Esophagus mucosa (tissue), 1 donor: ENCODE measurements at places on chromosomes 5 and 9.

GRCh38 chr5:31531543-31531887 is 378 bp downstream of the DROSHA start:
- ATAC-seq: peak; percentile 49

- ATAC-seq: no peak
Observed at GRCh38 chr9:69171517-69171916, 2.6 kb upstream of the TJP2 start.

- ATAC-seq: no peak
Observed at GRCh38 chr5:87410931-87411330, 1.8 kb downstream of the CCNH start.

- no peak for ATAC-seq
Observed at GRCh38 chr5:9314558-9314957, 231.3 kb downstream of the SEMA5A start.

GRCh38 chr5:138650196-138650595 is 75.0 kb upstream of the HSPA9 start:
- ATAC-seq: no peak

- ATAC-seq: no peak
Observed at GRCh38 chr5:104699438-104699837, 1136.8 kb upstream of the NUDT12 start.

DNA sequence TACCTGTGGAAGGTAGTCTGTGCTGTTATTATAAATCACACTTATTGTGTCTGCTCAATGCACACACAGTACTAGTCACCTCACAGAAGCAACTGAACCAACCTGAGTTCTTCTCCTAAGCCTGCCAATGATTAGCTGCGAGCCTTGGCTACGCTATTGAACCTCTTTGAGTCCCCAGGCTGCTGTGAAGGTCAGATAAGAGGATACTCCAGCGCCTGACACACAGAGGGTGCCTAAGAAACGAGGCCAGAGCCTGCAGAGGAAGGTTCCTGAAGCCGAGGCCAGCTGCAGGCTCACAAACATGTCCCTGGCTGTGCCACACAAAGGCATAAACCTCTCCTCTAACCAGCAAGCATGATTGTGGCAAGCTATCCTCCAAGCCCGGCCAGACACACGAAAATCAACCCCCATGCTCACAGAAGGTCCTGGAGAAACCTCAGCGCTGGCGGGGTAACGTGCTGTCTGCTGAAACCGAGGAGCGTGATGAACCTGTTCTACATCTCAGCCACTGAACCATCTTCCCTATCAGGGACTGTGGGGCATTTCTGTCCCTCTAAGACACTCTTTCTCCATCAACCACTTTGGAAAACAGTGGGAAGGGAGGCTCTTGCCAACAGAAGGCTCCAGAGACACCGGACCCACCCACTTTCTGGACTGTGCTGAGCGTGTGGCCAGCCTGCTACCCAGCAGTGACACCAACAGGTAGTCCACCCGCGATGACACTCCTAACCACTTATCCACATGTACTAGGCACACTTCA is 53.2 kb upstream of the SLC25A51 start:
- ATAC-seq: peak; percentile 63

DNA sequence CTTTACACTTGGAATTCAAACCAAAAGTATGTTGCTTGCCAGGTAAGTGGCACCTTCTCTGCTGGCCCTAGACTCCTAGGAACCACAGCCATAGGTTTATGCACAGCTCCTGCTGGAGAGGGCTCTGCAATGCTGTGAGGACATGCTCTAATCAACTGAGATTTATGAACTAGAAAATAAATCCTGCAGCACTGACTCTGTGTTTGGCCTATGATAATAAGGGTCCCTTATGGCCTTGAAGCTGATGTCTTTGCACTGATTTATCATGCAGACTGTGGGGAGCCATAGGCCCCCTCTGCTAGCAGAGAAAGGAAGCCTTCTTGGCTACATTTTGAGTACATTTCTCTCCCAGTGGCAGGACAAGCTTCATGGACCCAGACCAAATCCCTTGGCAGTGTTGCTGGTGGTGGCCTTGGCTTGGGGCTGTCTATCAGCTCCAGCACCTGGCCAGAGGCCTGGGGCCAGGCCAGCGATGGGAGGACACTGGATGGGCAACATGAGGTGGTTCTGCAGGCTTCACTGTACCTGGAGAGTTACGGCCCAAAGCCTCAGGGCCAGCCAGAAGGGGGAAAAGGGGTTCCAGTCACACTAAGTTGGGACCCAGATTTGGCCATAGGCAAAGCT is 178.0 kb downstream of the SEMA6A start:
- no peak for ATAC-seq

GRCh38 chr5:80654054-80654390 is 430 bp upstream of the MSH3 start:
- ATAC-seq: no peak

GRCh38 chr9:76567086-76567485 is 108.1 kb downstream of the GCNT1 start:
- ATAC-seq: no peak

GRCh38 chr9:91900055-91900796 is 49.8 kb downstream of the ROR2 start:
- no peak for ATAC-seq

DNA sequence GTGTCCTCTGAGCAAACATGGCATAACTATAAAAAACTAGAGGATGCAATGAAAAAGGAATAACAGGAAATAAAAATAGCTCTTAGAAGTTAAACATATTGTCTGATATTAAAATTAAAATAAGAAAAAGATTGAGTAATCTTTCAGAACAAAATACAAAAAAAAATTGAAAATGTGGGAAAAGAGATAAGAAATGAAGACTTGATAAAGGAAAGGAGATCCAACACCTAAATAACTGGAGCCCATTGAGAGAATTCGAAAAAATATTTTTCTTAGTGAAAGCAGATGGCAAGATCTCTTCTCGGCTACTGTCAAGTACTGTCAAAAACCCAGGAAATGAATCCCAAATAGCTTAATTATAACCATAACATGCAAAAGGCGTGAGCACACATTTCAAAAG is 24.9 kb downstream of the LIFR start:
- no peak for ATAC-seq

DNA sequence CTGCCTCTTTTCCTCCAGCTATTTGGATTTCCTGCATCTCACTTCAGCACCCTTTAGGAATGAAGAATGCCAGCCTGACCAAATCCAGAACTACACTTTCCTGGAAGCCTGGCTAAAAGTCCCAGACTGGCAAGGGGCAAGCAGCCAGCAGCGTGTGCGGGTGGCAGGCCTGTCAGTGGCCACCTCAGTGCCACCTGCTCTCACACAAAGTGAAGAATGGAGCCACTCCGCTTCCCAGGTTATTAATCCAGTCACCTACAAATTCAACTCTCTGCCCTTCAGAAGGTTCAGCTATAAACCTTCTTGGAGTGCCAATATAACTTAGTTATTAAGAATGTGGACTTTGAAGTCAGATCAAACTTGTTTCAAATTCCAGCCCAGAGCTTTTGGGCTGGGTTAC is 6.7 kb upstream of the ALDOB start:
- no peak for ATAC-seq

- no peak for ATAC-seq
Observed at GRCh38 chr5:32210151-32210550, 36.0 kb upstream of the GOLPH3 start.

- ATAC-seq: no peak
Observed at GRCh38 chr9:4864234-4864661, 71.5 kb downstream of the RCL1 start.

DNA sequence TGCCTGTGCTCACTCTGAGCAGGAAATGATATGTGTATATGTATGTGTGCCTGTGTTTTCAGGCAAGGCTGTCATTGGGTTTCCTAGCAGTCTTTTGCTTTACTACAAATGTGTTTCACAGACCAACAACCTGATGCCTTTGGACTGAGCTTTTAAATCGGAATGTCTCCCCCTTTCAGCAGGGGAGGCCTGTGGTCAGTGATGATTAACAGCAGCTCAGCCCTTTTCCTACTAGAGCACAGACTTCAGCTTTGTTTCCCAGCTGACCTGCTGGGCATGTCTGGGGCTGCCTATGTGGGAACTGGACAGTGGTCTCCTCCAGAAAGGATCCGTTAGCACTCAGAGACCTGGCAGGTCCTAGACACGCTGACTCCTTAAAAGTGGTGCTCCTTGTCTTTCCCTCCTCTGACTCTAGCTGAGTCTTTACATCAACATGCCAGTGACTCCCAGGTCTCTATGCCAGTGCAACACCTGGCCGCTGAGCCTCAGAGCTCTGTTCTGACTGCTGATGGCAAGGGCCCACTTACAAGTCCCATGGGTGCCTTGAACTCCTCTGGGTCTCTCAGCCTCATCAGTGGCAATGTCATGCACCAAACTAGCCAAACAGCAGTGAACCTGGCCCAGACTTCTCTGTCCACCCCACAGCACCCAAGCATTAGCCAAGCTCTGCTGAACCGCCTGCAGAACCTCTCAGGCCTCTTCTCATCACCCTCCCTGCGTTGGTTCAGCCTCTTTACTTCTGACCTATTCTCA is 7.7 kb downstream of the MACROH2A1 start:
- no peak for ATAC-seq

DNA sequence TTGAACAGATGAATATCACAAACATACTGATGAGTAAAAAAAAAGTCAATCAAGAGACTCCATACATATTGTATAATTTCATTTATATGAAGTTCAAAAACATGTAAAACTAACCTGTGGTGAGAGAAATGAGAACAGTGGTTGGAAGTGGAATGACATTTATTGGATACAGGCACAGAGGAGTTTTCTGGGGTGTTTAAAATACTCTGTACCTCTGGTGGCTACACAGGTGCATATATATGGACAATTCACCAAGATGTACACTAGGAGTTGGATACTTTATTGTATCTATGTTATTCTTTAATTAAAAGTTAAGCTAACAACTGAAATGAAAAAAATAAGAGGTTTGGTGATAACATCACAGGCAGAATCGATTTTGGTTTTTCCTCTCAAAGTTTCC is 14.1 kb downstream of the FOXD1 start:
- ATAC-seq: no peak

- peak; percentile 35 for ATAC-seq
Observed at GRCh38 chr5:58462154-58462553, 2.3 kb upstream of the PLK2 start.

GRCh38 chr9:115808695-115809094 is 344.9 kb upstream of the PAPPA start:
- ATAC-seq: no peak

DNA sequence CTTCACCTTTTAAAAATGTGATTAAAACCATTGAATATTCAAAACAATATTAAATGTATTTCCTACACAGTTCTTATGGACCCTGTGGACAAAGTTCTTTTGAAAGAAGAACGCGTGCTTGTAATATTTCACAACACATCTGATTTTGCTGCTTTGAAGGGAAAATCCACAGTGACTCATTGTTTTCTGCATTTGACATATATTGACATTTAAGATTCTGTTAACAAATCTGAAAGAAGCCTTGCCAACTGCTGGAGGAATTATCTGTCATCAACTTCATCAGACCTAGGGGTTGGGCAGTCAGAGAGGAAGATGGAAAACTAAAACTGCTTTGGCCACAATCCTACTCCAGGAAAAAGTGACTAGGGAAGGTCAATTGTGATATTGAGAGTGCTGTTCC is 56.9 kb upstream of the RASEF start:
- ATAC-seq: no peak

GRCh38 chr5:61342071-61342501 is 10.0 kb downstream of the ZSWIM6 start:
- ATAC-seq: peak; percentile 81

DNA sequence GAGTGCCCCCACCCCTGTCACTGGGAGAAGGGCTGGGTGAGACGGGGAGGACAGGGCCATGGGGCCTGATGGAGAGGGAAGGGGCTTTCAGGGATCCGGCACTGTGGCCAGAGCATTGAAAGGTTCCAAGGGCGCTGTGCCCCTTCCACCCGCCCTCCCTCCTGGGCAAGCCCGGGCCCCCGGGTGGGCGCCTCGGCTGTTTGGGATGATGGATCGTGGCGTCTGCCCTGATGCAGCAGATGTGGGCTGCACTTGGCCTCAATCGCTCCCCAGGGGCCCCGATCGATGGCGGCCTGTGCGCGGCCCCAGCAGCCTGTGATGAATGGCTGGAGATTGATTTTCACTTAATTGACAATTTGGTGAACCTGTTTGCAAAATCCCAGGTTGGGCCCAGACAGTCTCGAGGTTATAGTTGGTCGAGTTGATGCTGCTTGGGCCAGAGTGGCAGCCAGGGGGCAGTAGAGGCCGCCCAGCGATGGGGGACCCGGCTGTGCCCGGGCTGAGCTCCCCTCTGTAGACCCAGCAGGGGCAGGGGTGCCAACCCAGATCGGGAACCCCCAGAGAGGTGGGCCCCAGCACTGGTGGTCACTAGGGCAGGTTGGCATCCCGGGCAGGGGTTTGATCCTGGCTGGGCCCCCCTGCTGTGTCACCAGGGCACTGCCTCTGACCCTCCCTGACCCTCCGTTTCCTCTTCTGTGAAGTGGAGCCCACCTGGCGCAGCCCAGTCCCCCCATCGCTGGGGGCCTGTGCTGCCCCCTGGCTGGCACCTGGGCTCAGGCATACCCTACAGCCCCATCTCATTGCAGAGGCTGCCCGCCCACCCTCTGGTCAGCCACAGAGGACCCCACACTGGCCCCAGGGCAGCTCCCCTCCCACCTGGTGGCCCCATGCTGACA is 34.7 kb downstream of the LHX3 start:
- peak; percentile 72 for ATAC-seq

DNA sequence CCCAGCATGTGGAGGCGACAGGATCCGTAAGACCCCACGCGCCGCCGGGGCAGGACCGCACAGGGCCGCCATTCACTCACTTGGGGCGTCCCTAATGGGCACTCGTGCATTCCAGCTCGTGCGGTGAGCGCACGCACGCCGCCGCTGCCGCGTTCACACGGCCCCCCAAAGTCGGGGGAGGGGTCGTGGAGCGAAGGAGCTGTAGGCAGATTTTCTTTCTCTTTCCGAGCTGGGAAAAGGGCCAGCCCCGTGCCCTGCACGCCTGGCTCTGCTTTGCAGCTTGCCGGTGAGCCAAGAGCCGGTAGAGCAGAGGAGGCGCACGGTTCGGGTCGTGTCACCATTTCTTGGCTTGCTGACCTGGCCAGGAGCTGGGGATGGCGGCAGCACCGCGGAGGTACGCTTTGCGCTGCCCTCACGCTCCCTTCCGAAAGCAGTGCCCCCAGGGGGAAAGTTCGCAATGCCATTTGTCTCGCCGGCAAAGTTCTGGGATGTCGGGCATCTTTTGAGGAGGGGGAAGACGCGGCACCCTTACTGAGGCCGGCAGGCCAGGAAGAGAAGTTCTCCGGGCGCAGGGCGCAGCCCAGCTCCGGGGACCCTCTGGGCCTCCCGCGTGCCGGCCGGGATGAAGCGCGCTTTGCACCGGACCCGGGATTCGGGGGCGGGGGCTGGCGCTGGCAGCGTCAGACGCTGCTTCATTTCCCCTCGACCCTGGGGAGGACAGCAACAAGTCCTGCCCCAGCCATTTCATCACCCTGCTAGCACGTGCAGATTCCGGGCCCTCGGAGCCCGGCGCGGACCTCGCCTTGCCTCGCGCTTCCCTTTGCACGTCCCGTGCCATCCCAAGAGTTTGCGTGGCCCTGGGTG is 898 bp downstream of the STC2 start:
- no peak for ATAC-seq

DNA sequence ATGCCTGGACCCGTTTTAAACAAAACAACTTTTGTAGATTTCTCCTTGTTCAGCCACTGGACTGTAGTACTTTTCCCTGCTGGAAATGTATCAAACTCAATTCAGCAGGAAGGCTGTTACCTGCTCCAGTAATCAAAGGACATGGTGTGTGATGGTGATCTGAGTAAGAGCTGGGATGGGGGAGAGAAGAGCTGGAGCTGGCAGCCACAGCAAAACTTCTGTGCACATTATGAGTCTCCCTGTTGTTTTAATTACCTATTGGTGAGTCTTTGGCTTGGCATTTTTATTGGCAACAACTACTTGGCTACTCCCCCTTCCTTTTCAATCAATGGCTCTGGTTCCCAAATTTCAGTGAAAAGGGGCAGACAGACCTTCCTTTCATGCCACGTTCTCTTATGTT is 9.7 kb downstream of the NREP start:
- no peak for ATAC-seq
